Activated T-cell treated with anti-CD3 and anti-CD28 coated beads for 1 hour (primary cell): ENCODE measurements at places on chromosomes 6 and 20.
A peak's percentile ranks its signal among the peaks of the same experiment; 100 is the strongest.

GRCh38 chr20:36210436-36211021 is 25.7 kb upstream of the AAR2 start:
- no peak for DNase-seq

- no peak for DNase-seq
These were observed 18.6 kb downstream of the CMTR1 start for GRCh38 chr6:37451441-37452193.

DNA sequence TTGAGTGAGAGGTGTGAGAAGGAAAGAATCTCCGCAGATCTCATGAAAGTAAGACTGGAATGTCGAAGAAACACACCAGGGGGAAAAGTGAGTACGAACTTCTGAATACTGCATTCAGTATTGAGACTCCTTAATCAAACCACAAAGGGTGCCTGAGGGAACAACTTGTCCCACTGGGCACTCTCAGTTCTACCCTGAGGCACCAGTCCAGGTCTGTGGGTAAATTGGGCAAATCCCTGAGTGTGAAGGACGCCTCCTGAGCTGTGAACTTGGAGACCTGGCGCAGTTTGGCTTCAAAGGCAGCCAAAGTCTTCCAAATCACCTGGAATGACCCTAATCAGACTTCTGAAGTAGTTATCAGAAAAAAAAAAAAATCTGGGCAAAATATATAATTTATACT is 329.7 kb downstream of the BTBD9 start:
- DNase-seq: no peak

GRCh38 chr6:166415833-166416347 is 33.1 kb upstream of the MPC1 start:
- no peak for DNase-seq

- DNase-seq: peak; percentile 47
These were observed 2.9 kb upstream of the BMP6 start for GRCh38 chr6:7723041-7723447.

DNA sequence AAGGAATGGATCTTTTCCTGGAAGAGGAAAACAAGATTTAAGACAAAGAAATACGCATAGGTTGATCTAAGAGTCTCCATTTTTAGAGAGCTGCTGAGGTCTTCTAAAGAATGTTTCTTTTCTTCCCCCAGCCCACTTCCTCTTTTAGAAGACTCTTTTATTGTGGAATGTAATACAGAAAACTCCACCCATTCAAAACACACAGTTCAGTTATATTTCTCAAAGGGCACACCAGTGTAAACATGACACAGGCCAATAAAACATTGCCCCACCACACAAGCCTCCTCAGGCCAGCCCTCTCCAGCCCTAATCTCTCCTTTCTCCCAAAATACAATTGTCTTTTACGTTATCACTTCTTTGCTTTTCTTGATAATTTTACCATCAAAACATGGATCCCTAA is 42.8 kb downstream of the SLC35B3 start:
- no peak for DNase-seq

DNA sequence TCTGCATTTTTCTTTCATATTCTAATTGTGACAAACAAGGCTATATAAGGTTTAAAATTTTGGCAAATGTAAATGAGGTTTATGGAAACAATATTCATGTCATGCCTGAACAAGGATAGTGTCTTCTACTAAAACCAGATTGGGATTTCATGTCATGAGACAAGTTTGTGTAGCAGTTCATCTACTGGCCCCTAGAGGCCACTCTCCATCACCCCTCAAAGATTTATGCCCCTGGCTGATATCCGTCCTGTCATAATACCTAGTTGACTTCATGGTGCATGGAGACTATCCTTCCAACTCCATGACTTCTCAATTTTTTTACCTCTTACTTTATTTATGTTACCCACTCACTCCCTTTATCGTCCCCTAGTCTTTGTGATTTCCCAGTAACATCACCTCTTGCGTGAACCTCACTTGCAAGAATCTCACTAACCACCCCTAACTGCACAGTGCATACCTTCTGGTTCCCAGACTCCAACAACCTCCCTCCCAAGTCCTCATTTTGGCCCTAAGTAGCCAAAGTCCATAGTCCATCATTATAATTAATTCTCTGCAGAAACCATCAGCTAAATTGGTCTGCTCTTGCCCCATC is 179.8 kb downstream of the TASP1 start:
- DNase-seq: no peak

- no peak for DNase-seq
These were observed 15.1 kb downstream of the E2F3 start for GRCh38 chr6:20416567-20417345.

GRCh38 chr6:2354138-2354491 is 108.7 kb upstream of the GMDS start:
- DNase-seq: no peak

DNA sequence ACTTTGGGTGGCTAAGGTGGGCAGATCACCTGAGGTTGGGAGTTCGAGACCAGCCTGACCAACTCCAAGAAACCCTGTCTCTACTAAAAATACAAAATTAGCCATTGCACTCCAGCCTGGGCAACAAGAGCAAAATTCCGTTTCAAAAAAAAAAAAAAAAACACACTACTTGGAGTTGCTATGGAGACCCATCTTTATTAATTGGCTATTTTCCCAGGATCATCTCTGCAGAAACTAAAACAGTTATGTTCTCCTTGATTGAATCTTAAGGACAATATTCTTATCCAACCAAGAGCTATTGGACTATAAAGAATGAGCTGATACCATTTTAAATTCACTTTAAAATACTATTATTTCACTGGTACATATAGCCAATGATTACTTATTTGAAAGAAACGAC is 14.7 kb downstream of the AKIRIN2 start:
- no peak for DNase-seq

DNA sequence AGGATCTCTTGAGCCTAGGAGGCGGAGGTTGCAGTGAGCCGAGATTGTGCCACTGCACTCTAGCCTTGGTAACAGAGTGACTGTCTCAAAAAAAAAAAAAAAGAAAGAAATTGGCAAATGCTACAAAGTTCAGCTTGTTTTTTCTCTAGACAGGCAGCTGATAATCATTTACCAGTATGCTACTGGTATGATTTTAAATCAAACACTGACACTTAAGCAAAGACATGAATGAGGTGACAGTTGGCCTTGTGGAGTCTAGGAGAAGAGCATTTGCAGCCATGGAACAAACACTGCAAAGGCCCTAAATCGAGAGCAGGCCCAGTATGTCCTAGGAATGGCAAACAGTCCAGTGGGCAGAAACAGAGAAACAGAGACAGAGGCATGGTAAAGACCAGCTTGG is 99.7 kb upstream of the CEP85L start:
- DNase-seq: no peak

DNA sequence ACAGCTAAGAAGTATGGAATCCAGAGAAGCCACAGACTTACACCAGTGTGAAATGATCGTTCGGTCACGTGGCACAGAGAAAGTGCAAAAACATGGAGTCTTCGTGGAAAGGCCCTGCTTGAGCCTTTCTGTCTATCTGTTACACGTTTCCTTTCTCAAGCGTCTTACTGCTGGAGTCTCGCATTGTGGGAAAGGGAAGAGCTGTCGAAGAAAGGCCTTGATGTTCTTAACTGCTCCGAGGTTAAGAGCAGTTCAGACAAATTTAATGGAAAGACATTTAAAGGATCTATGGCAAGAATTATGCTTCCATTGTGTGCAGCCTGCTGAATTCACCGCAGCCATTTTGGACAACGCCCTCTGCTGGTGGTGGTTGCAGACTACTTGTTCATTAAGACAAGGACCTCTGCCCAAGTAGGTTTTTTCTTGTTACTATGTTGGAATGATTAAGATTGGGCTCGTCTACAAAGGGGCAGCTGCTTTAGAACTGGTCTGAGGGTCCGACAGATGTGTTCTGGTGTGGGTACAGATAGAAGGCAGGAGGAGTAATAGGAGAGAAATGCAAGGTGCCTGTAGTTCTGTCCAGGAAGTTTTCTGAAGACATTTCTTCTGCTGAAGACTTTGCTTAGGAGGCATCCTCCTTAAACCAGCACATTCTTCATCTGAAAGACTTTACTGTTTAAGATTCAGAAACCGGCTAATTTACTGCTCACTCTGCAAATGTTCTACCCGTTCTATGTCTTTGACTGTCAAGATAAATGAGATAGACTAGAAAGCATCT is 24.7 kb upstream of the CCN6 start:
- peak; percentile 46 for DNase-seq

DNA sequence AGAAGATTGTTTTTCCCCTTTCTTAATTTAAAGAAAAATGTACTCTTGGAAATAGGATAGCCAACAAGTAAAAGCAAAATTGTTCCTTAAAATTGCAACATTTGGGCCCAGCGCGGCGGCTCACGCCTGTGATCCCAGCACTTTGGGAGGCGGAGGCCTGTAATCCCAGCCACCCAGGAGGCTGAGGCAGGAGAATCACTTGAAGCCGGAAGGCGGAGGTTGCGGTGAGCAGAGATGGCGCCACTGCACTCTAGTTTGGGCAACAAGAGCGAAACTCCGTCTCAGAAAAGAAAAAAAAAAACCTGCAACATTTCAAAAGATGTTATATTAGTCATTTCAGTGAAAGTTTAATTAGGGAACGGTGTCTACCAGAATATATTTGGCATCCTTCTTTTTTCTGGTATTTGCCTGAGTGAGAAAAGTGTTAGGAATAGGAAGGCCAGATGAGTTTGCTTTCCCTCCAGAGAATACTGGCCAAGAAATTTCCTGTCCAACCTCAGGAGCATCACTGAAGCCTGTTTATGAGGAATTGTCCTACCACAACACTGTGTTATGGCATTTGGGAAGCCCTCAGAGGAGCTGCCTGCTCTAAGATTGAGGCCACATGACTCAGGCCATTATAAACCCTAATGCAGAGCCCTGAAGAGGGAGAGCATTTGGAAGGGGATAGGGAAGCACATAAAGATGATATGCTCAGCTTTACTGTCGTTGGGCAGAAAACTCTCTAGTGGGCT is 1.2 kb upstream of the GJA1 start:
- DNase-seq: no peak

- DNase-seq: no peak
These were observed 2.4 kb downstream of the CTCFL start for GRCh38 chr20:57522380-57523140.

DNA sequence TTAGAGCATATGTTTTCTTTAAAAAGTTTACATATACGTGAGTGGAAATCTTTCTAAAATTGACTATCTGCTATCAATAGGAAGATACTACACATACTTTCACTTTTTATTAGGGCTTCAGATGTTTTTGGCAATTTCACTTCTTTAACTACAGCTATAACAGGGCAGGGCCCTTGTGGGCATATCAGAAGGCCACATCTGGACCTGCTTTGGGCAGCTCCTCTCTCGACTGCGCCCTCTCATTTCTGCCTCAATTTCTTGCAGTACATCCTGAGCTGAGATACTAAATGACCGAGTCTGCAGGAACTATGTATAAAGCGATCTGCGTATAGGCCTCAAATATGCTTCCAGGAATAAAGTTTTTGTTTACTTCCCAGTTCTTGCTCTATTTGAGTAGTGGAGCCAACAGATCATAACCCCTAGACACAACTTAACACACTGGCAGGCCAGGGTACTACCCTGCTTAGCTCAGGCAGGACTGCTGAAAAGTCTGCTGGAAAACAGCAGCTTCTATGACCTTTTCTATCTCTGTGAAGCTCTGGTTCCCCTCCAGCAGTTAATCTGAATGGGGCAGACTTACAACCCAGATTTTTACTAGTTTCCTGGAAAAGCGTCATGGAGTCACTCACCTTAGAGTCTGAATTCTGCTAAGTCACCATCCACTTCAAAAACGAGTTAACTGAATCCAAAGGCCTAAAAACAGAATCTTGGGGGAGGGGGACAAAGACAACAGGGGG is 12.7 kb downstream of the GCLC start:
- DNase-seq: no peak

DNA sequence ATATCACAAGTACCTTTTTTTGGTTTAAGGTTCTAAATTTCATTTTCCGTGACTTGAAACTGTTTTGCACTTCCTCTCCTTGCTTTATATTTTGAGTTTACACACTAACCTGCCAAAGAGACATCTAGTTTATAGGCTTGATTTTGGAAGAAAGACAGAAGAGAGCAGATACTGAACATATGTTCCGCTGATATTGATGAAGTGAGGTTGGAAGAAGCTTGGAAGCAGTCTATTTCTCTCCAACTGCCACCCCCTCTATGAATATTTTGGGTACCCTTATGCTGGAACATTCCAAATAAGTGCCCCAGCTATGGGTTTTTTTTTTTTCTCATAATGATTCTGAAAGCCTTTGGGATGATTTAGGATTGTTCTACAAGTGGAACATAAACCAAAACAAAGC is 150.6 kb downstream of the LAMA2 start:
- no peak for DNase-seq

DNA sequence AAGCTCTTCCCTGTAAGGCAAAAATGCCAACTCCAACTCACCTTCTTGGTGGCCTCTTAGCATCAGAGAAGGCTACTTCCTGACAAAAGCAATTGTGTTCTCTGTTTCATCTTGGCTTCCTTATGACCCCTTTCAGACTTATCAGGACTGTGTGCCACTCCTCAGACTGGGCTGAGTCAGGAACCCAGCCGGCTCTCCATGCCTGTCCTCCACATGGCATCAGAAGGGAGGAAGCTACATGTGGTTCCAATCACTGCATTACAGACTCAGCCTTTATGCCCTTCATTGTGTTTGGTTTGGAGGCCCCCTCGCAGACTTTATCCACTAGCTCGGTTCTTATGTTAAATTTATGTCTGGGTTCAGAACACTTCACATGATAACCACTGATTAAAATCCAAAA is 142.5 kb downstream of the SLC24A3 start:
- DNase-seq: no peak

- no peak for DNase-seq
These were observed 66.0 kb upstream of the SYNDIG1 start for GRCh38 chr20:24403406-24403805.

- no peak for DNase-seq
These were observed 71.8 kb upstream of the ZNF184 start for GRCh38 chr6:27544612-27545260.

DNA sequence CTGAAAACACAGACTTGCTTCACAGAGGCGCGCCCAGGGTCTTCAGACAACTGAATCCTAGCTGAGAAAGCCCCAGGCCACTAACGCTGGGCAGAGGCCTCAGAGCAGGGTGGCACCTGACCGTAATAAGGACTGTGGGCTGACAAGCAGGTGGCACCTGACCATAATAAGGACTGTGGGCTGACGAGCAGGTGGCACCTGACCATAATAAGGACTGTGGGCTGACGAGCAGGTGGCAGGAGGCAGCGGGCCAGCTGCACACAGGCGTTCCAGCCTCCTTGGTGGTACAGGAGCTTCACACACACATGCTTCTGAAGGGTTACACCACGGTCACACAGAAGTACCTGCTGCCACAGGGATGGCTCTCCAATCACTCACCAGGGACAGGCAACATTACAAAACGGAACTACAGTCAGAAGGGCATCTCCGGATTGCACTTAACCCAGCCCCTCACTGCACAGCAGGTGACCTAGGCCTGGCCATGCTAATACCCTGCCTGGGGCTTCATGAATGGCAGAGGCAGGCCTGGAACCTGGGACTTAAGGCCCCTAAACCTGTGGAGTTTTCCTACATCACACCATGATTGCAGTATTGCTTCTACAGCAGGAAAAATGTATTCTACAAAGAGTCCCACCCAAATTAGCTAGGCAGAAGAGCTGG is 50.8 kb downstream of the PSMG4 start:
- no peak for DNase-seq
